Stimulated activated CD4-positive, alpha-beta T cell treated with anti-CD3 and anti-CD28 coated beads, Interleukin-1b, Interleukin-23, amount 100 ng/mL, for 24 hours (primary cell): ENCODE measurements at places on chromosomes 5 and 9.

DNA sequence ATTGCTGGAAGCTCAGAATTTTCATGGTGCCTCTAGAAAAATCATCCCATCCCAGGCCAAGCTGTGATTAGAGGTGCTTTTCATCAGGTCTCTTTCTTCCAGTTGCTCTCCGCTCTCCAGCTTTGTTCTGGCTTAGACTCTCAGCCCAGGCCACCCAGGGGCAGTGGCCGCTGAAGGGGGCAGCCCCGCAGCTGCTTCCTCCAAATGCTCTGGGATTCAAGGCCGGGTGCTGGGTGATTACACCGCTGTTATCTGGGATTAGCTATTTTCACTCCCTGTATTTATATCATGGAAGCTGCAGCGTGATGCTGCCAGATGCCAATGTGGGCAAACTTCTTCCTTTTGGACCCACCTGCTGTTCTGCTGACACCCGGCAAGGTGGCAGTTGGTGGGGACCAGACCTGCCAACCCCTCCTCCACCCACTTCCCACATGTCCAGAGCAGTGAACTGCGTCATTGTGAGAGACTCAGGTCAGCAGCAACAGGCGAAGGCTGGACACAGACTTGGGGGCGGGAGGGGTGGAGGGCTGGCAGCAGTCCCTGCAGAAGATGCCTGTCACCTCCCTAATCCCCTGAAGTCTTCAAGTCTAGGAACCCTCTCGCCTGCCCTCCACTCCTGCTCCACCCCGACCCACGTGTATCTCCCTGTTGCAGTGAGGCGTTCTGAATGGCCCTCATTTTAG, 33.9 kb upstream of the NKX2-5 start:
- DNase-seq, result no peak

DNA sequence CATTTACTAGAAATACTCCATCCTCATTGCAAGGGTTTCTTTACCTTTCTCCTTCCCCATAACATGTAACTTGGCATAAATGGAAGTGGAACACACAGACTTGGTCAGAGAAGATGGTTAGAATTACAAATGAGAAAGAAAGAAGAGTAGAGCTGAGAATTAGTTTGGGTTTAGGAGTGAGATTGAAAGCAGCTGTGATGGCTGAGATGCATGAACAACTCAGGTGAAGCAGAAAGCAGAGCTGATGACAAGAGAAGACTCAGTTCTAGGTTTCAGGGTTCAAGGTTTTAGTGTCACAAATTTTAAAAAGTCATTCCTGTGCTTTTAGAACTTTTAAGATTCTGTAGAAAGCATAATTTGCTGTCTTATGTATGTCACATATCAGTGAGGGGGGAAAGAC, 54.0 kb downstream of the TMEM161B start:
- DNase-seq, result no peak

DNA sequence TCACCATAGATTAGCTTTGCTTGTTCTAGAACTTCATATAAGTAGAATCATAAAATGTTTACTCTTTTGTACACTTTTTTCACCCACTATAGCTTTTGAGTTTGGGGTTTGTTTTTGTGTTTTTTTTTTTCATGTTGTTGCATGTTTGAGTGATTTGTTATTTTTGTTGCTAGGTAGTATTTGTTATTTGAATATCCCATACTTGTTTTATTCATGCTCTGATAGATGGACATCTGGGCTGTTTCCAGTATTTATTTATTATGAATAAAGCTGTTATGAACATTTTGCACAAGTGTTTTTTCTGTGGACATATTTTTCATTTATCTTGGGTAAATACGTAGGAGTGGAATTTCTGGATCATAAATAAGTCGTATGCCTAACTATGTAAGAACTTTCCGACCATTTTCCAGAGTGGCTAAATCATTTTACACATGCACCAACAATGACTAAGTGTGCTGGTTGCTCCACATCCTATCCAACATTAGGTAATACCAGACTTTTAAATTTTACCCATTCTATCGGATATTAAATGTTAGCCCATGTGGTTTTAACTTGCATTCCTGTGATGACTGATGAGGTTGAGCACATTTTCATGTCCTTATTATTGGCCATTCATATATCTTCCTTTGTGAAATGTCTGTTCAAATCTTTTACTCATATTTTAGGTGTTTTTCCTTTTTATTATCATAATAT, 69.1 kb upstream of the NR4A3 start:
- DNase-seq, result no peak

GRCh38 chr5:145245354-145245753, 589.8 kb downstream of the PRELID2 start:
- DNase-seq, result no peak

- no peak for DNase-seq
Observed at GRCh38 chr9:34386656-34387055, 10.0 kb upstream of the MYORG start.

- DNase-seq, result no peak
Observed at GRCh38 chr5:163531272-163531671, 25.9 kb downstream of the MAT2B start.

- no peak for DNase-seq
Observed at GRCh38 chr9:96859461-96860198, 5.3 kb upstream of the ZNF782 start.

GRCh38 chr5:116529615-116530014, 45.0 kb downstream of the SEMA6A start:
- no peak for DNase-seq

DNA sequence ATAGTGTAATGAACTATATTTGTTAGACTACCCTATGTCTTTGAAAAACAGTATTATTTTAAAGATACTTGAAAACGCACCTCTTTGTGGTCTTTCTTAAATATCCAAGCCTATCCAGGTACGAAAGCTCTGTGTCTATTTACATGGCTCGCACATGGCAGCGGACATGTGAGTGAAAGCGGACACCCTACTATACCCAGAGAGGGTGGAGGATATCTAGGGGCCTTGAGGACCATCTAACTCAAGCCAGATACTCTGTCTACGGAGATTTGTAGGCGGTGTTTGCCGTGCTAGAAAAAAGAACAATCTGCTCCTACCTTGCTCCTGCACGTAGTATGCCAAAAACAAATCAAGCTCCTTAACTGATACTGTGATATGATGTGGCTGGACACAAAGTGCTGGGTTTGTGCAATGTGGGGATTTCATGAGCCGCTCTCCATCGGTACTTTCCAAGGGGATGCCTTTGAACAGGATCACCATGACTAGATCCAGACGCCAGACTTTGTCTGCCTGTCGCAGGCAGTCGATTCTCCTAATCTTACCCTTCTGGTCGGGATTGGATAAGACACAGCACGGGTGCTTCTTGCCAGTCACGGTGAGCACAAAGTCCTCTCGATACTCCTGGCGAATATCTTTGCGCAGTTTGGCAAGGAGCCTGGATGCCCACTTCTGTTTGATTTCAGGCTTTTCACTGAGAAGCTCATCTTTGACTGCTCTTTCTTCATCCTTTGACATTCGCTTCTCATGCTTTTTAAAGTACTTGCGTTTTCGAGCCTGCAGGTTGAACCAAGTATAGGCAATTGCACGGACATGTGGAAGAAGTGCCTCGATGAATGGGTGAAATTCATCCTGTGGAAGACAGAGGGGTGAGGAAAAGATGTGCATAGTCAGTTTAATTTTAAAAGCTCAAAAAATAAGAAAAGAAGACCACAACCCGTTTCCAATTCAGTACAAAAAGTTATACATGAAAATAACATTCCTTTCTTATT, 7.0 kb downstream of the NFIB start:
- DNase-seq, result no peak

DNA sequence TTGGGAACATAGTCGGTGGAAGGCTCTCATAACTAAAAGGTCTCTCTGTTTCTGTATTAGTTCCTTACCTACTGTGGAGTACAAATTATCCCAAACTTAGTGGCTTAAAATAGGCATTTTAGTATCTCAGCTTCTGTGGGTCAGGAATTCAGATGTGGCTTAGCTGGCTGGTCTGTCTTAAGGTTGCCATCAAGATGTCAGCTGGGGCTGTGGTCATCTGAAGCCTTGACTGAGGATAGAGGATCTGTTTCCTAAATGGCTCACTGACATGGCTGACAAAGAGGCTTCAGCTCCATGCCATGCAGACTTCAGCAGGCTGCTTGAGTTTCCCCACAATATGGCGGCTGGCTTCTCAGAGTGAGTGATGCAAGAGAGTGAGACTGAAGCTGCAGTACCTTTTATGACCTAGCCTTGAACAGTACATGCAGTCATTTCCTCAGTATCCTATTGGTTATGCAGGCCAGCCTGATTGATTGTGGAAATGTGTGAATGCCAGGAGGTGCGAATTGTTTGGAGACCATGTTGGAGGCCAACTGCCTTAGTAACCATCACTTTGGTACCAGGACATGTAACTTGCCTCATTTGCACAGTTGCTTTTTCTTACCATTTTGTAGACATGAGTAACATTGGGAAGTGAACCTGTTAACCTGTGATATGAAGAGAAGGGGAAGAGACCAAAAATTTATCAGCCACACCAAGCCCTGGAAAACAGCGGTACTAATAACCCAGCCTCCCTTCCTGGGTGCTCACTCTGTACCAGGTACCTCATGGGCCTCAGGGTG, 152.8 kb upstream of the IER5L start:
- no peak for DNase-seq

DNA sequence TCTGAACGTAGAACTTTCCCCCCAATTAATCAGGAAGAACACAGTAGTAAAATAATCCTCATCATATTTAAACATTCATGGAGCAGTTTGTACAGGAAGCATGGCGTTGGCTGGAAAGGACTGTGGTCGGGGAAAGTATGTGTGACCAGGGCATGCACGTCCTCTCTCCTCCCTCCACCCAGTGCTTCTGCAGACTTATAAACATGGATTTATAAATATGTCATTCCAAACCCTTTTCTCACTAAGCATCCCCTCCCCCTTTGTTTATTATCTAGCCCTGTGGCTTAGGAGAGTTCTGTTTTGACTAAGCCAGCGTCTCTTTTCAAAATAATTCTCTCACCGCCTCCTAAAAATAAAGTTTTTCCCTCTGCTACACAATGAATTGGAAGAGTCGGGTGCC, 70.4 kb upstream of the DAP start:
- DNase-seq, result no peak

DNA sequence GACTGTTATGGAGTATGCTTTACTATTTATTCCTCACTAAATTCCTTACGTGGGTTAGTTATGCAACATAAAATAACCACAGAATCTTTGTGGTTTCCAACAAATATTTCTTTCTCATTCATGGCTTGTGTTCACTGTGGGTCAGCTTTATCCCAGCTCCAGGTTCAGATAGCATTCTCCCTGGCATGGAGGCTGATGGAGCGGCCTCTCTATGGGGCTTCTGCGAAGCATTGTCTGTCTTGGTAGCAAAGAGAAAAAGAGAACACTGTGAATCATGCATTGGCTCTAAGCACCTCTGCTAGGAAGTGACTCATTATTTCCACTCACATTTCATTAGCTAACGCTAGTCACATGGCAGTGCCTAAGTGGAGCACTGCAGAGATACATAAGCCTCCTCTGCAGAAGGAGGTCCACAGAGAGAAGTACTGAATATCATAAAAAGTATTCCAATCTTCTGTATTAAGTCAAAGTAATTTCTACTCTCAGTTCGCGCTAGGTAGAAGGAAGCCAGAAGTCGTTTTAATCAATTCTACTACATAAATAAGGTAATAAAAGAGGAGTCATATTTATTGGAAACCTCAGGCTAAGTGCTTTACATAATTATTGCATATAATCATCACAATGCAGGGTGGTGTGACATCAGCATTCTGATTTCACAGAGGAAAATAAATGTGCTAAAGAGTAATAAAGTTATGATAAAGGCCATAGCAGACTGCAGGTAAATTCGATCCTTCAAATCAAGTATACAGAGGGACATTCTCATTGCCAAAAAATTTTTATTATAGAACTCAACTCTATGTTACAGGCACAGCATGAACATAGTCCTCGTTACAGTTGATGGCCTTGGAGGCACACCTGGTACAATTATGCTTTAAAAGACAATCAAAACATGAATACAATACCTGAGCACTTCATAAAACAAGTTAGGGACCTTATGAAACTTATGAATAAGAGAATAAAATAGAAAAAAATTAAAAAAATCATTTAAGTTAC, 531.1 kb downstream of the CETN3 start:
- DNase-seq, result no peak

DNA sequence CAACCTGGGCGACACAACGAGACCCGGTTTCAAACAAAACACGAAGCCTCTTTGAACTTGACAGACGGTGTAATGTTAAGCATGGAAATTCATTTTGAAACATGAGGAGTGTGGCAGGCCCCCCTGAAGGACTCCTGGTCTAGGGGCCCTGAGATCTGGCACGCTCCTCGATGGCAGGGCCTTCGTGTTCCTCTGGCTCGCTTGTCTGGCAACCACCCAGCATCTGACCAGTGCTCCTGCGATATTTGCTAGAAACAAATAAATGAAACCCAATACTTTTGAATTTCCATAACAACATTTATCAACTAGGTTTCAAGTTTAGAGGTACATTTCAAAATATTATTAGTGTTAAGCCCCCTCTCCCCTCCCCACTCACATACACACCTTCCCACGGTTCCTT, 193.0 kb downstream of the ERCC6L2 start:
- no peak for DNase-seq

GRCh38 chr9:130180516-130180915, 8.3 kb downstream of the NCS1 start:
- DNase-seq, result no peak

DNA sequence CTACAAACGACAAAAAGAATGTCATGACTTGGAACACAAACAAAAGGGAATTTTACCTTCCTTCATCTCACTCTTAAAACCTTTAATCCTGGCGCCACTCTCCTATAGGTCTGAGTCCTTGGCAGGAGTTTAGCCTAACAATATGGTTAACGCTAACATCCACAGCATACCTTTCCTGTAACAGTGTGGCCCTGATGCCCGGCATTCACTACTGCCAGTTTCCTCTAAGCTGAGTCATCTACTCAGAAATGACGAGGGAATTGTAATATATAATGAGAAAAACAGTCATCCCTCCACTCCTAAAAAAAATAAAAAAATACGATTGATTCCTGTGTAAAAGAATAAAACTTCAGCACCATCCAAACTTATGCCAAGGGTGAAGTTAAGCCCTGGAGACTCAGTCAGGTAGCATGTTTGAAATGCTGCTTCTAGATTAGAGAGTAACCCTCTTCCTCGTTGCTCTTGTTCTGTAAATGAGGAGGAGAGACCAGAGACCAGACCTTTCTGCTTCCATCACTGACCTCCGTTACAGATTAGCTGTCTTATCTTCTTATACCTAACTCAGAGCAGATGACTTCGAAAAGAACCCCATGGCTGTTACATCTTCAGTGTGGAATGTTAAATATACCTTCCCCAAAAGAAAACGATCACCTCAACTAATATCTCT, 37.4 kb downstream of the CCDC125 start:
- no peak for DNase-seq

DNA sequence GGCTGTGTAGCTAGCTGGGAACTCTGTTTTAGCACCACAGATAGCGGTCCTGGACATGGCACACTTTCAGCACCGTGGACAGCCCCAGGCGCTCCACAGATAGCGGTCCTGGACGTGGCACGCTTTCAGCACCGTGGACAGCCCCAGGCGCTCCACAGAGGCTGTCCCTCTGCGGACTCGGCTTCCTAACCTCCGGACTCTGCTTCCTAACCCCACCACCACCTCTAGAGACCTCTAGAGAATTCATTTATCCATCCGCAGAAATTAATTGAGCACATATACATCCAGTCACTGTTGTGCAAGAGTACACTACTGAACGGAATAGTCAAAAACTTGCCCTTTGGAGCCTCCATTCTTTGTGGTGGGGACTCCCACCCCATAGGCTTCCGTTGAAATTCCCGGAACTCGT, 27.4 kb downstream of the UNC5A start:
- DNase-seq, result peak; percentile 37
